ENCODE measurements at places on chromosomes 12 and 14. TPM values are rescaled to one million over a fixed set of nuclear protein-coding genes. Genes with fewer than 3 reads are reported as not detected.

The HIP1R gene
- total RNA-seq: 36.1 TPM

The GPD1 gene
- 1.7 TPM for total RNA-seq

The PSMC1 gene
- 164 TPM for total RNA-seq

The FGFR1OP2 gene
- 37.1 TPM for total RNA-seq

The NPFF gene
- total RNA-seq: not detected

The DHRS2 gene
- total RNA-seq: not detected

The PTPN11 gene
- 55.8 TPM for total RNA-seq

- no peaks in the 10 kb centered on the region for H3K4me1 ChIP-seq
- H3K27ac ChIP-seq: no peak overlapping the region
- H3K36me3 ChIP-seq: no peaks in the 10 kb centered on the region
- H3K27me3 ChIP-seq: no peaks in the 10 kb centered on the region
- H3K4me3 ChIP-seq: no peak overlapping the region
Measured at GRCh38 chr14:64604001-64604400, 54.2 kb downstream of the PPP1R36 start.

DNA sequence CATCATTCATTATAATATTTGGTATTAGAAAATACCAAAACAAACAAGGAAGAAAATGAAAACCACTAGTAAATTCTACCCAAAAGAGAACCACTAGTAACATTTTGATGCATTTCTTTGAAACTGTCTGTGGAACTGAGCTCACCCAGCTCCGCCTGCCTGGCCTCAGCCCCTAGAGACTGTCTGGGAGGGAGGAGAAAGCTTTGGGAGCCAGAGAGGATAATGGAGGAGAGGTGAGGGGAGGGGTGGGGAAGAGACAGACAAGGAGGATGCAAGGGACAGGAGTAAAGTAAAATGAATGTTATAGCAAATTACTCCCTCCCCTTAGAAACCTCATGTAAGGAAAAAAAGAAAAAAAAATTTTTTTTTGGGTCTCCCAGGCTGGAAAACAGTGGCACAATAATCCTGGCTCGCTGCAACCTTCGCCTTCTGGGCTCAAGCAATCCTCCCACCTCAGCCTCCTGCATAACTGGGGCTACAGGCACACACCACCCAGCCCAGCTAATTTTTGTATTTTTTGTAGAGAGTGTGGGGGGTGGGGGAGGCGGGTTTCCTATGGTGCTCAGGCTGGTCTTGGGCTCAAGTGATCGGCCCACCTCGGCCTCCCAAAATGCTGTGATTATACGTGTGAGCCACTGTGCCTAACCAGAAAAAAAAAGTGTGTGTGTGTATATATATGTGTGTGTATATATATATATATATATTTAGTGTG, 3.2 kb upstream of the MMP19 start:
- H3K4me1 ChIP-seq: no peaks in the 10 kb centered on the region
- H3K27ac ChIP-seq: no peak overlapping the region
- no peaks in the 10 kb centered on the region for H3K27me3 ChIP-seq
- DNase-seq: no peak

DNA sequence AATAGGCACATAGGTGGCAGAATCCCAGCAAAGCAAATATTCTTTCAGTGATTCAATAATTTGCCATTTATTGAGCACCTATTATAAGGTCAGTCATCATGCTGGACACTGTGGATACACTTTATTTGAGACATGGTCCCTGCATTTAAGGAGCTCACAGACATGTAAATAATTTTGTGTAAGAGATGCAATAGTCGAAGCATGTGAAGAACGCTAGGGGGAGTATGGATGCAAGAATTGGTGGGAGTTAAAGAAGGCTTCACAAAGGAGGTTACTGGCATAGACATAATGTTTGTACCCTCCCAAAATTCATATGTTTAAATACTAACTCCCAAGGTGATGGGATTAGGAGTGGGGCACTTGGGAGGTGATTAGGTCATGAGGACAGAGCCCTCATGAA, 260.6 kb upstream of the GARIN6 start:
- peak; percentile 50 for DNase-seq
- no peaks in the 10 kb centered on the region for H3K36me3 ChIP-seq
- H3K27me3 ChIP-seq: no peaks in the 10 kb centered on the region

DNA sequence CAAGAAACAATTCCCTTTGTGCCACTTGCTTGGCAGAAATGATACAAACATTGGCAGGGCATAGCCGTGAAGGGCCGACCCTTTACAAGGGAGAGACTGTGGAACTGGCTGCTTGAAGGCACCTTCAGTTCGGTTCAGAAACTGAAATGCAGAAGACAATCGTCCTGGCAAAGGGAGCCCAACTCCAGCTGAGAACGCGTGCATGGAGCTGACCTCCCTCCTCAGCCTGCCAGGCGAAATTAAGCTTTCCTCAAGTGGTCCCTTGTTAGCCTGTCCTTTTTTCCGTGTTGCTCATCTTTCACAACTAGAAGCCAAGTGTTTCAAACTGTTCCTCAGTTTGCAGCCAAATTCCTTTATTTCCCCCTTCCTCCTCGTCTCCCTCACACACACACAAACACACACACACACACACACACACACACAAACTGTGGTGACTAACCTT, 8.1 kb downstream of the LGR5 start:
- peaks cover 28% of the 10 kb centered on the region for H3K27me3 ChIP-seq
- no peaks in the 10 kb centered on the region for H3K36me3 ChIP-seq
- H3K27ac ChIP-seq: no peak overlapping the region

DNA sequence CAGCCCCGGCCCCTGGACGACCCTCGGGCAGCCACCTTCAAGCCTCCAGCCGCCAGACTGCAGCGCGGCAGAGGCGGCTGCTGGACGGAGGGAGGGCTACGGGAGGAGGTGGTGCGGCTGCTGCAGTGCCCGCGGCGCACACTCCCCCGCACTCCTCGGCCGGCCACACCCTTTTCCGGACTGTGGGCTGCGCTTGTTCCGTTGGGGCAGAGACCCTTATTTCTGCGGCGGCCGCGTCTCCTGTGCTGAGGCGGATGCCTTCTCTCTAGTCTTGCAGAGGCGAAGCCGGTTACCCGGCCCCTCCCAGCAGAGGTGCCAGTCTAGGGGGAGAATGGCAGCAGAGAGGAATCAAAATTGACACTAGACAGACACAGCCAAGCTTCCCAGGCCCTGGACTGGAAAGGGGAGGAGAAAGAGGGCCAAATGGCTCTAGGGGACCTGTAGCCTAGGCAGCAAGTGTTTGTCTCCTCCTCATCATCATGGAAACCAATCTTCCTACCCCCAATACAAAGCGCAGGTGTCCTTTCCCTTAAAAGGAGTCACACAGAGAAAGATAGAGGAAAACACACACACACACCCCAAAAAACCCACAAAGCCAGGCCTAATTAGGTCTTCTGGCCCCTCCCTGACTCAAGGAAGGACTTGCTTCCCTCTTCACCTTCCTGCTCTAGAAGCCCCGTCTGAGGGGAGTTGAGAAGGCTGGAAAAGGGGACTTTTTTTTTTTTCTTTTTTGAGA, 1.3 kb downstream of the ESYT1 start:
- H3K4me1 ChIP-seq: peaks cover 22% of the 10 kb centered on the region
- peak overlapping the region; percentile 58 for H3K27ac ChIP-seq
- peak overlapping the region; percentile 66 for H3K4me3 ChIP-seq
- H3K27me3 ChIP-seq: no peaks in the 10 kb centered on the region
- H3K36me3 ChIP-seq: peaks cover 20% of the 10 kb centered on the region
- DNase-seq: peak; percentile 68

- no peak for DNase-seq
- no peak overlapping the region for H3K27ac ChIP-seq
- no peaks in the 10 kb centered on the region for H3K4me1 ChIP-seq
- no peaks in the 10 kb centered on the region for H3K27me3 ChIP-seq
- H3K4me3 ChIP-seq: no peak overlapping the region
Measured at GRCh38 chr12:59873136-59873535, 277.3 kb downstream of the SLC16A7 start.

DNA sequence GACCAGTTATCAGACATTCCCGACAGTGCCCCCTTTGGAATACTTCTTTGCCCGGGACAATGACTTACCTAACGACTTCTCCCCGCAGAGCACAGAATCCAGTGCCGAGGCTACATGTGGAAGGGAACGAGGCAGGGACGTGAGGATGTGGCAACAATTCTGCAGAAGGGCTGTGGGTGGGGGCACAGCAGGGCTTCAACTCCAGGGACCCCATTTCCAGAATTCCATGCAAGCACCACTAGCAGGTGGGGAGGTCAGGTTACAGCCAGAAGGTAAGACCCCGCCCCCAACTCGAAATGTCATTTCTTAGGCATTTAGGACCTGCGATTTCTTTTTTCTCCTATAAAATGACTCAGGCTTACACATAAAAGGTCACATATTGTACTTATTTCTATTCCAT, 207.9 kb downstream of the TMEM132C start:
- H3K4me1 ChIP-seq: no peaks in the 10 kb centered on the region
- DNase-seq: no peak
- no peak overlapping the region for H3K27ac ChIP-seq
- H3K27me3 ChIP-seq: no peaks in the 10 kb centered on the region
- H3K36me3 ChIP-seq: no peaks in the 10 kb centered on the region

DNA sequence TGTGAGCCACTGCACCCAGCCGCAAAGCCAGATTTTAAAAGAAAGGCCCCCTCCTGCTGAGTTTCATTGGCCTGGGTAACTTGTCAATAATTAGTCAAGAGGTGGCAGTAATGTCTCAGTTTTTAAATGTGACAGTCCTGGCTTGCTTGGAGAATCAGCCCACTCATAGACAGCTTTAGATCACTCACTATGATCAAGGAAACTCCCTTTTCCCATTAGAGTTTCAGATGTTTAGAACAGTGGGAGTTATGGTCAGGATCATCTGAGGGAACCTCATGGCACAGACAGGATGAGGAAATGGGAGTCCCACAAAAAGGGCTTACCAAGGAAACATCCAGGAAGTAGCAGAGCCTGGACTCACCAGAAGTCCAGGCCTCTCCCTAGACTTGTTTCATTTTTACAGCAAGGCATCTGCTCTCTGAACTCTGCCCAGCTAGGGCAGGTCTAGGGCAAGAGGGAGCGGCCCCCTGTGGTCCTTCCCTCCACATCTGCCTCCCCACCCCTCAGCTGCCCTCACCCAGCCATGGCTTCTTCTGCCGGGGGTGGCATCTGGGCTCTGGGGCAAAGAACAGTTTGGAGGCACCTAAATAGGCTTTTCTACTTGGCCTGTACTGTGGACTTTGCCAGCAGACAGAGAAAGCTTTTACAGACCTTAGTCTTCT, 11.2 kb downstream of the BCL2L14 start:
- no peaks in the 10 kb centered on the region for H3K4me1 ChIP-seq
- DNase-seq: peak; percentile 65
- H3K27ac ChIP-seq: no peak overlapping the region
- no peak overlapping the region for H3K4me3 ChIP-seq

GRCh38 chr14:92586963-92587699, 73.5 kb downstream of the RIN3 start:
- no peaks in the 10 kb centered on the region for H3K36me3 ChIP-seq
- H3K27ac ChIP-seq: no peak overlapping the region
- no peak overlapping the region for H3K4me3 ChIP-seq
- H3K4me1 ChIP-seq: no peaks in the 10 kb centered on the region
- no peak for DNase-seq
- H3K27me3 ChIP-seq: no peaks in the 10 kb centered on the region

All from cardiac muscle cell (in vitro differentiated cells and primary cell).